ENCODE measurements at places on chromosomes 12 and 14.
A peak's percentile ranks its signal among the peaks of the same experiment; 100 is the strongest.

- DNase-seq, result no peak
Measured at GRCh38 chr14:36317650-36318049, 2.8 kb downstream of the MBIP start.

DNA sequence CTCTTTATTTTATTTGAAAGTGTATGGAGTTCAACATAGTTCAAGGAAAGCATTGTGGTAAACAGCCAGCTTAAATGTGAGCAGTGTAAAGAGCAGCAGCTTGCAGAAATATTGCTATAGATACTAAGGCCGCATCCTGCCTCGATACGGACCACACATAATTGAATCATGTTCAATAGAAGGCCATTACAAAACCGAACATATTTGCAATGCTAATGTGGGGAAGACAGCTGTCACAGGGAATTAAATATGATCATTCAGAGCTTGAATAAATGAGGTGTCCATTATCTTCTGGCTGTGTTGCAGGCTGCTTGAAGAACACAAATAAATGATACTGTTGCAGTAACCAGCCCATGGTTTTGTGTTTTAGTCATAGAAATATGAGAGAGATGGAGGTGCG lies 173.2 kb downstream of the BRMS1L start:
- no peak for DNase-seq

GRCh38 chr12:54251667-54252284 lies 28.1 kb downstream of the CBX5 start:
- peak; percentile 47 for DNase-seq

DNA sequence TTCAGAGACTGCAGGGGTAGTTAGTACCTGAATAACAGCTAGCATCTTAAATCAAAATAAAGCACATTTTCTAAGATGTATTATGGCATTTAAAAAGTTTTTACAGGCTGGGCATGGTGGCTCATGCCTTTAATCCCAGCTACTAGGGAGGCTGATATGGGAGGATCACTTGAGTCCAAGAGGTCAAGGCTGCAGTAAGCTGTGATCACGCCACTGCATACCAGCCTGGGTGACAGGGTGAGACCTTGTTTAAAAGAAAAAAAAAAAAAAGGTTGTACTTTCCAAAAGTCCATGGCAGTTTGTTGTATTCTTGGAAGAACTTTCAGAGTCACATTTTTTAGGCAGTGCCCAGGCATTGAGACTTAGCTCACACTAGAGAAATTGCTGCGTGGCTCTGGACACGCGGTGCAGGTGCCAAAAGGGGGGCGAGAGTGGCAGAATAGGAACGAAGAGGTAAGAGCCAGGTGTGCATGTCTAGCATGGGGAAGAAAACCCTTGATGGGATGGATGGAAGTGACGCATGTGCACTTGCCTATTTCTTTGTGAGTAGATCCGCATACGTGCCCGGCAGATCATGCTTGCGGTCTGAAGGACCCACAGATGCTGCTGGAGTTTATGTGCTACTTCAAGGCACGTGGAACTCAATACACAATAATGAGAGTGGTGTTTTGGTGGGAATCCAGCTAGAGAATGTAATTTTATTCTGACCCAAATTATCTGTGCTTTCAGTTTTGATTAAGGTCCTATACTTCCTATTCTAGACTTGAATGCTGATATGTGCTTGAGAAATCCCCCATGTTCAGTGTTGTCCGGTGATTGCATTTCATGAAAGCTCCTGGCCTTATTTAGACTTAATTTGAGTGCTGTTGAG lies 11.9 kb downstream of the ANKRD13A start:
- no peak for DNase-seq

DNA sequence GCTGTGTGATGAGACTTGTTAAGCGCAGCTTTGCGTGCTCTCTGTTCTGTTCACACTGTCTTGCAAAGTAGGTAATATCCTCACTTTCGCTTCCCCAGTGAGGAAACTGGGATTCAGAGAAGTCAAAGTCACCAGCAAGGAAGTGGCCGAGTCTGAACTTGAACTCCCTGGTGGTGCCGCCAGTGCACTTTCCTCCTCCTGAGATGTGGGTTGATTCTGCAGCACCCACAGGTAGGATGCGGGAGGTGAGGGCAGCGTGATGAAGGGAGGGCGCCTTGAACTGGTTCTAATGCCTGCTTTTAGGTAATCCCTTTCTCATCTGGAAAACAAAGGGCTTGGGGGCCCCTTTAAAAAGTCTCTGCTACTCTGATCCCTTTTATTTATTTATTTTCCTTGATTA lies 54.9 kb upstream of the IGF1 start:
- DNase-seq, result no peak

DNA sequence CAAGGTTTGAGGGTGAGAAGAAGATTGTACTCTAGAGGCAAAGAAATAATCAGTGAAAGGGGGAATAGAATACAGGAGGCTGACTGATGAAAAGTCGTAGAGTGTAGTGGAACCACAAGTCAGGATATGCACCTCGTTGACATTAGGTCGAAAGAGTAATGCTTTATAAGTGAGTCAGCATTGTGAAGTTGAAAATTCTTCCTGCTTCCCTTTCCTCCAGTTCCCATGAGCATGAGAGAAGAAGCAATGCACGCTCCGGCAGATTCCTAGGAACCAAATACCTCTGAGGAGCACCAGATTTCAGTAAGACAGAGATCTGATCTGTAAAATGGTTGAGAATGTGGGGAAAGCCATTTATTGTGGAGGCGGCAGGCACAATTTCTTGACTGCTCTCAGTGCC lies 16.5 kb downstream of the CCER1 start:
- no peak for DNase-seq

DNA sequence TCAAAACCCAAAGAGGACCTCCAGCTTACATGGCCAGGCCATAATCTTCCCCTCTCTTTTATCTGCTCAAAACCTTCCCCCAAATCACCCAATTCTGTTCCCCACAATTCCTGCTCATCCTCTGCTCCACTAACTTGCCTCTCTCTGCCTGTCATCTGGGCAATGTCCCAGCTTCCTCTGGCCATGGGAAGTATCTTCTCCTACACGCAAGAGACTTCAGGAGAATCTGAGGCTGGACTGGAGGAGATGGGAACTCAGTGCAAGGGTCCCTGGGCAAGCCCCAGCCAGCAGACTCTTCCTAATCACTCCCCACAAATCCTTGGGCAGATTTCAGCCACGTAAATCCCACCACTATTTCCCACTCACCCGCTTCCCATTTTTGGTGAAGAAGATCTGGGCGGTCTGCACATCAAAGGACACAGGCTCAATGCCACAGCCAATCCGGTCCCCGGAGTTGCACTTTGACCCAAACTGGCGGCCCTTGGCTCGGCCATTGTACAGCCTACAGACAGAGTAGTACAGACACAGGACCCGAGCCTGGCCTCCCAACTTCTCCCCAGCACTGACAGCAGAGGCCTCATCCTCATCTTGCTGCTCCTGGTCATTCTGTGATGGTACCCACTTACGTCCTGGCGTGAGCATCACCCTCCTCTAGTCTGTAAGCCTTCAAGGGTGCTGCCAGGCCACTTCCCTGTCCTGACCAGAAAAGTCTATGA lies 4.7 kb downstream of the SPRYD3 start:
- DNase-seq, result no peak

DNA sequence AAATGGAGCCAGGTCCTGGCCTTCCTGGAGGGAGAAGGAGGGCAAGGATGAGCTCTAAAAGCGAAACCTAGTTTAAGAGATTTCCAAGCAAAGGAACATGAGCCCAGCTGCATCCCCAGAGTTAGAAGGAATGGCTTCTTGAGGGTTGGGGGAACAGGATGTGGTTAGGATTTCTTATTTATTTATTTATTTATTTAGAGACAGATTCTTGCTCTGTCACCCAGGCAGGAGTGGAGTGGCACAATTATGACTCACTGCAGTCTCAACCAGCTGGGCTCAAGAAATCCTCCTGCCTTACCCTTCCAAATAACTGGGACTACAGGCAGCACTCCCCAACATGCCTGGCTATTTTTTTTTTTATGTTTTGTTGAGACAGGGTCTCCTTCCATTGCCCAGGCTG lies 25.3 kb upstream of the TMEM106C start:
- DNase-seq, result no peak

GRCh38 chr14:101875727-101876554 lies 88.4 kb upstream of the DYNC1H1 start:
- DNase-seq, result no peak

DNA sequence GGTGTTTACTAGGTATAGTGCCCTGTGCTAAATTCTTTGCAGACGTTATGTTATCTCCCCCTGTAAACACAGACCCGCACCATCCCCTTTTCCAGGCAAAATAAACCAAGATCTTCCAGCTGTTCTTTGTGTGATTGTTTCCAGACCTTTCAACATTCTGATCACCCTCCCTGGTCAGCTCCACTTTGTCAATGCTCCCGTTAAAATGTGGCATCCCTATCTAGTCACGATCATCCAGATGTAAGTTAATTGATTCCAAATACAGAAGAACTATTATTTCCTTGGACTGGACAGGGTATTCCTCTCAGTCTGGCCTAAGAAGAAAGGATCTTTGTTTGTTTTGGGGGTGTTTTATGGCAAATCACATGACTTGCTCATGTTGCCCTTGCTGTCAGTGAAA lies 127.6 kb upstream of the ARID2 start:
- peak; percentile 79 for DNase-seq

- DNase-seq, result no peak
Measured at GRCh38 chr12:132161036-132161781, 17.0 kb downstream of the NOC4L start.

DNA sequence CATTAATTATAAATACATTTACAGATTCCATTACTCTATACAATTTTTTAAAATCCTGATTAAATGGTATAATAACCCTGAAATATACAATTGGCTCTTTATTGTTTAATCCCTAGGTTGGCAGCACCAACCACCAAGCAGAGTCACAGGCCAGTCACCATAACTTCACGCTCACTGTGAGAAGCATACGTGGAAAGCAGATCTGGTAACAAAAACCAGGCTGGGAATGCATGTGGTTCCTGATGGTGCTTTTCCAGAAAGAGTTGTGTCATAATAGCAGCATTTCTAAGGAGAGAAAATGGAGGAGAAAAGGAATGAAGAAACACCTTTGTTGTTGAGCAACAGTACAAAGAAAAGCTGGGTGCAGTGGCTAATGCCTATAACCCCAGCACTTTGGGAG lies 66.1 kb downstream of the SIX6 start:
- no peak for DNase-seq
